ENCODE measurements at places on chromosomes 6 and 20.

DNA sequence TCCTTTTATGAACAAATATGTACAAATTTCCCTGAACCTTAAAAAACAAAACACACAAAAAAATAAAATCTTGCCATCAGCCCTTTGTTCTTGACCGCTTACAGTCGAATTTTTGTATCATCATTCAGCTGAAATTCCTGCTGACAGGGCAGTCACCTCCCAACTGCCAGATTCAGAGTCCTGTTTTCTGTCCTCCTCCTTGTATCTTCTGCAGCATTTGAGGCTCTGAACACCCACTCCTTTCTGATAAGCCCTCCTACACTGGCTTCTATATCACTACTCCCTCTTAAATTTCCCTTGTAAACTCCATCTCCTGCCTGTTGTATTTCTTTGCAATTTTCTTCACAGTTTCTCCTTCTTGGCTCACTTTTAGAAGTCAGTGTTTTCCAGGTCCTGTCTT is 77.8 kb upstream of the CCN6 start:
- DNase-seq: no peak

- DNase-seq: no peak
These were observed 2.6 kb downstream of the VGLL2 start for GRCh38 chr6:117267766-117268534.

GRCh38 chr20:47531458-47531857 is 29.8 kb downstream of the NCOA3 start:
- DNase-seq: no peak

DNA sequence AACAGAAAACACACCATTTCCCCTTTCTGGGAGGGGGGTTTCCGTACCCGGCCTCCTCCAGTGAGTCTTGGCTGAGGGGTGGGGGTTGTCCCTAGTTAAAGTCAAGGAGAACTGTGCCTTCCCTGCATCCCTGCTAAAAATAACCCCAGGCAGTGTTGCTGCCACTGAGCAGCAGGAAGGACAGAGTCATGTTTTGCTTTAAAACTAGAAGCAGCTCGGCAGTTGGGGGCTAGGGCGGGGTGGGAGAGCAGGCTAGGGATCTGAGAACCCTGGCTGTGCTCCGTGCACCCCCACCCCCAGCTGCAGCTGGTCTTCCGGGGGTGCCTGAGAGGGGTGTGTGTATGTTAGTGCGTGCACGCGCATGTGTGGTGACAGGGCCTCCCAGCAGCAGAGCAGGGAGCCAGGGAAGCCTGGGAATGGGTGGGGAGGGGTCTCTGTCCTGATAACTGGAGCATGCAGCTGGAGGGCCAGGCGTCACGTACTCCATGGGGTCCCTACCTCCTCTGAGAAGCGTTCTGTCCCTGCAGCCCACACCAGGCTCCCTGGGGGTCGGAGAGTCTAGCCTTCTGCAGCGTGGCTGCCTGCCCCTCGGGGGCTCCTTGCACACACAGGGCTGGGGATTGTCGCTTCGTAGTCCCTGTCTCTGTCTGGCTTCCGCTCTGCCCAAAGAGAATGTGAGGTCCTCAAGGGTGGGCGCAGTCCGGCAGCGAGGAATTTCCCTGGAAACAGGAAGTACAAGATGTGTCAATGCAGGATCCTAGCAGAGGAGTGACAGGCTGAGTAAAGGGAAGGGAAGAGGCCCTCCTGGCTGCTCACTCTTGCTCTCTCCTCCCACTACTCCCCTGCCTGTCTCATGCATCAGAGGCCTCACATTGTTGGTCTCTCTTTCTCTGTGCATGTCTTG is 16.8 kb upstream of the ARMC12 start:
- no peak for DNase-seq

DNA sequence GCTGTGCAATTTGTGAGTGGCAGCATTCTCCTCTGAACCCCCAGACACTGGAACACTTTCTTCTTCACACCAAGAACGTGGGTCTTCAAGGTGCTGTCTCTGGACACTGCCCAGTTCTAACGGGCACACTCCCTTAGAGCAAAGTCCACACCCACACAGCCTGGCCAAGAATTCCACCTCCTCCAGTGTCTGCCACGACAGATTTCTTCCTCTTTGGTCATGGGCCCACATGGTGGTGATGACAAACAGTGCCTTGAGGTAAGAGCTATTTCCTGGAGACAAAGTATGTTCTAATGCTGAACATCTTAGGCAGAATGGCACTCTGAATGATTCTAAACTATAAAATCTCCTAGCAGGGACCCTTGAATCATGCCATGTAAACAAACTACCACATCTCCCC is 25.5 kb upstream of the SSTR4 start:
- no peak for DNase-seq

DNA sequence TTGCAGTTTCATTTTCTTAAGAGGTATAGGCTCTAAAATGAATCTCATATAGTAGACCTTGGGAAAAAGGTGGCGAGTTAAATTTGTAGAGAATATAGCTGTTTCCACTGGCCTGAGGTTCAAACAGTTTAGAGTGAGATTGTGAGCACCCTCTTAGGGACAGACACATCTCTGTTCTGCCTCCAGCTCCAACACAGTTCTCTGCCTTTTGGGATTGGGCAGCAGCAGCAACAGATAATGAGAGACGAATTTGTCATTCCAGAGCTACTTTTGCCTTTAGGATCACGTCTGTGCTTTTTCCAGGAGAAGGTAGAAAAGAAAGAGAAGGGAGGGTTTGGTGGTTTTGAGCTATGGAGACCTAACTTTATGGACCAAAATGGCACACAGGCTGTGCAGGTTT is 289.4 kb downstream of the PRL start:
- DNase-seq: no peak

DNA sequence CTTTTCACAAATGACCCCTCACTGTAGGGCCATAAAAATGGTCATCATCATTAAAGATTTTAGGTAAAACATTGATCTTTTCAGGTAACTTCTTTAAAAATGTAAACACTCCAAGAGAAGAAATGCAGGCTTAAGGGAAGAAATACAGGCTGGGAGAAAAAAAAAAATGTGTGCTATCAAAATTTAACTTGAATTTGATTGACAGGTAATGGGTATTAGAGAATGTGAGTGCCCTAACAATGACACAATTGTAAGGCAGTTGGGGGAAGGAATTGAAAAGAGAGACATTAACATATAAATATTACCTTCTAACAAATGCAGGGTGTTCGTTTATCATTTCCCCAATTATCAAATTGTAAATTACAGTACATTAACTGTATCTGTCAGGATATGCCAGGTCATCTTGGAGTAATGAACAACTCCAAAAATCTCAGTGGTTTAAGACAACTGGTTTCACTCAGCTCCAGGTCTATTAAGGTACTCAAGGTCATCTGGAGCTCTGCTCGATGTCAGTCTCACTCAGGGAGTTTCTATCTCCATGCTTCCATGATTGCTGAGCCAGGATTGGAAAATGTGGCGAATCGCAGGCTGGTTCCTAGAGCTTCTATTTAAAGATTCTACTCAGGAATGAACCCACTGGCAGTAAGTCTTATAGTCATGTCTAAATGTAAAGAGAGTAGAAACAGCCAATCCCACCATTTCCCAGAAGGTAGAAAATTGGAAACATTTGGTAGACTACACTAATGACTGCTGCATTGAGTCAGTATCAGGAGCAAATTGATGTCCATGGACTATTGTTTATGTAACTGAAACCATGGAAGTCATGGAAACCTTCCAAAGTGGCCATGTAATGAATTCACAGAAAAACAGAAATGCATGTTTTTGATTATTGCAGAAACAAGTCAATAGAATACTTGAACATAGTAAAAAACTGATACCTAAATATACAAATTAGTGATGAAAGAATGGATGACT is 55.6 kb downstream of the FRK start:
- DNase-seq: peak; percentile 30

- no peak for DNase-seq
These were observed 234.2 kb downstream of the ZNF217 start for GRCh38 chr20:53359425-53359824.

GRCh38 chr20:53716395-53716794 is 122.8 kb upstream of the ZNF217 start:
- no peak for DNase-seq

DNA sequence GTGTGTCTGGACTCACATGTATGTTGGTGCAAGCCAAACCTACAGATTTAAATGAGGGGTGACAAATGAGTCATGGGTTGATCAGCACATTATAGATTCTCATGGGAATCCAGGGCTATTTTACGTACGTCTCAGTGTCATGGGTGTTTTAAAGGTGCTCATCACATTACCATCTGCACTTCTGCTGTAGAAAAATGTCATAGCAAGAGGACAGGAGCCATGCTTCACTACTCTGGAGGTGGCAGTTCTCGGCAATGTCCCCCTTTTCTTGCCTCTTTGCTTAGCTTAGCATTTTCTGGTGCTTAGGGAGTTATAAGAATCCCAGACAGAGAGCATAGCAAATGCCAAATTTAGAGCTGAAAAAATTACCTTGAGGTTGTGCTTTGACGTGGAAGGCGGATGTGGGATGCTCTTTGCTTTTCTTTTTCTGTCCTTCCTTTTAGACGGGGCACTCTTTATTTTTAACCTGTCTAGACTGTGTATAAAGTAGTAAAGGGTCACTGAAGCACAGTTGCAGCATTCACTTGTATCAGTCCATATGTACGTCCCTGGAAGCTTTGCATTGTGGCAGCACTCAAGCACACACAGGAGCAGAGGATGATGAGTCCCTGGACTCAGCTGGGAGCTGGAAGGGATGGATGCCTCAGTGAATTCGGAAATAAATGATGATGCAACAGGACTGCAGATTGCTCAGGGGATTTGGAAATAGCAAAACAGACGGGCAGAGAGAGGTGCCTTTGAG is 139.7 kb downstream of the SYNDIG1 start:
- DNase-seq: no peak

DNA sequence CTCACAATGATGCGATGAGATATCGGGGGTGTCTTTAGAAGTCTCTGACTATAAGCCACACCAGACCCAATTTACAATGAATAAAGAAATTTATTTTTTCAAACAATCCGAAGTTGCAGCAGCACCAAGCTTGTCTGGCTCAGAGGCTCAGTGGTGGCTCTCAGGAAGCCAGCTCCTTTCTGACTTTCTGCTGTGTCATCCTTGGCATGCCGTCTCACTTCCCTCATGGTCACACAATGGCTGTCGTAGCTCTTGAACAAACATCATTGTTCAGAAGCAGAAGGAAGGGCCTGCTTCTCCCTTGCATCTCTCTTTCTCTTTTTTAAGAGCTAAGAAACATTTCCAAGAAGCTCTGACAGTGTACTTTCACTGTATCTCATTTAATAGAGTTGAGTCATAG is 299.0 kb downstream of the DOK5 start:
- no peak for DNase-seq

DNA sequence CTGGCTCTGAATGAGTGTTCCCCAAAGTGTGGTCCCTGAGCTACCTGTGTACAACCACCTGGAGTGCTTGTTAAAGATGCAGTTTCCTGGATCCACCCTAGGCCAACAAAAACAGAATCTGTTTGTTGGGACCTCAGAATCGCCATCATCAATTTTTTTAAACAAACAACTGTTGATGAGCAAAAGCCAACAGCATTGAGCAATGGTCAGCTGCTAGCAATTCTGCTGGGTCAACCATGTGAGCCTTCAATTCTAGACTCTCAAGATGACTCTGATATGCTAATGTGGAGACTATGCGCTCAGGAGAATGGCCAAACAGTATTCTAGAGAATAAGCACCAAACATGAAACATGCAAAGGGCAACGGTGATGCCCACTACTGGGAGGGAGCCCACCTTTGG is 64.4 kb upstream of the IYD start:
- DNase-seq: no peak

- no peak for DNase-seq
These were observed 3.3 kb downstream of the VSX1 start for GRCh38 chr20:25078662-25079061.

DNA sequence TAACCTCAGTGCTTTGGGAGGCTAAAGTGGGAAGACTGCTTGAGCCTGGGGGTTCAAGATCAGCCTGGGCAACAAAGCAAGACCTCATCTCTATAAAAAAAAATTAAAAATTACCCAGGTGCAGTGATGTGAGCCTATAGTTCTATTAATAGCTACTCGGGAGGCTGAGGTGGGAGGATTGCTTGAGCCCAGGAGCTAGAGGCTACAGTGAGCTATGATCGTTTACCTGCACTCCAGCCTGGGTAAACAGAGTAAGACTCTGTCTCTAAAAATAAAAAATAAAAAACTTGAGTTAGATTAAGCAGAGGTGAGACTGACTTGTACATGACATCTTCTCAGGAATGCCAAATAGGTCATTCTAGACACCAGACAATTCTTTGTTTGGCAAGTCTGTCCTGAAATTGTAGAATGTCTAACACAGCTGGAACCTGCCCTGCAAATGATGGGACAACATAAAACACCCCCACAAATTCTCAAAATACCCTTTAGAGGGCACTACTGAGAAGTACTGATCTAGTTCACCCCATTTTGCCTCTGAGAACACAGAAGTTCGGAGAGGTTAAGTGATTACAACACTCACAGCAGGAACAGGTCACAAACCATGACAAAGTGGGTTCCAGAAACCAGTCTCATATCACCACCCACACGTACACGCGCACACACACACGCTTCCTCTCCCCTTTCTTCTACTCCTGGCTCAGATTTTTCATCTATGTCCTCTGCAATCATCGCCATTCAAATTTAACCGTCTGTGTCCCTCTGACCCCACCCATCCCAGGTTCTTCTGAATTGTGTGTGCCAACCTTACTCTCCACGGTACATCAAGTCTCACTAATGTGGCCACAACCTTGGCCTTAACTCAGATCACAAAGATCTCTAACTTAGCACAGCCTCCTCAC is 38.3 kb downstream of the ARHGAP18 start:
- no peak for DNase-seq

GRCh38 chr6:163226836-163227485 is 187.6 kb upstream of the QKI start:
- no peak for DNase-seq

DNA sequence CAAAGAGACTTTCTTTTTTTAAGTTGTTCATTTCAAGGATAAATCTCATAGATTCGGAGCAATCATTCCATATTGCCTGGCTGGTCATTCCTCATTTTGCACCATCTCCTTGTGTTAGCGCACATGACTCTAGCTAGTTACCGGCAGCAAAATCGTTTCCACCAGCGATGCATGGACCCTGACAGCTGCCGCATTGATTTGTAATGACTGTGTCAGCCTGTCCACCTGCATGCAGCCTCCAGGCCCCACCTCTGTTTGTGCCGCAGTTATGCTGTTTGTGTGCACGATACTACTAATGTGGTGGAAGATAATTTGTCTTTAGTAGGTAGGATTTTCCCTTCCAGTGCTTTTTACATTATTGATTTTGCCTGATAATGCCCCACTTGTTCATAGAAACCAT is 164.0 kb downstream of the TBC1D7 start:
- DNase-seq: no peak

- no peak for DNase-seq
These were observed 6.1 kb downstream of the MANBAL start for GRCh38 chr20:37295595-37295994.

GRCh38 chr6:7047966-7048365 is 59.8 kb upstream of the RREB1 start:
- DNase-seq: no peak

DNA sequence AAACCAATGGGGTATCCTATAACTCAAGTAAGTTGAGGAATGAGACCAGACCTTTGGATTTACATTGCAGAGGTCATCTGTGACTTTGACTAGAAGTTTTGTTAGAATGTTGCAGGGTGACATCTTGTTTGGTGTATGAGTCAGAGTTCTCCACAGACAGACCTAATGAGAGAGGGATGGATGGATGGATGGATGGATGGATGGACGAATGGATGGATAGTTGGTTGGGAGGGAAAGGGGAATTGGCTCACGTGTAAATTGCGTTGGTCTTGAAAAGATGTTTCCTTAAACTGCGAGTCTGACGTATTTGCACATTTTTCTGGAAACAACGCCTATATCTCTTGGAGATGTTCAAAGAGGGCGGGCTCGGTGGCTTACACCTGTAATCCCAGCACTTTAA is 1.0 kb upstream of the MTRES1 start:
- no peak for DNase-seq

Measured in AG09319 (cell line).